ENCODE measurements at places on chromosomes 5 and 9. TPM values are rescaled to one million over a fixed set of nuclear protein-coding genes. Genes with fewer than 3 reads are reported as not detected.

The PLEKHG4B gene
- 4.3 TPM for total RNA-seq

The ZNF879 gene
- total RNA-seq, result 2.4 TPM

The FAM163B gene
- not detected for total RNA-seq

The TRIM41 gene
- total RNA-seq, result 10.6 TPM

The TMED7 gene
- 86.7 TPM for total RNA-seq

The LVRN gene
- total RNA-seq, result 0.58 TPM

GRCh38 chr9:111601237-111602018, 2.0 kb upstream of the PTGR1 start:
- no peak for DNase-seq

GRCh38 chr5:147547730-147548129, 37.9 kb upstream of the DPYSL3 start:
- DNase-seq, result no peak

DNA sequence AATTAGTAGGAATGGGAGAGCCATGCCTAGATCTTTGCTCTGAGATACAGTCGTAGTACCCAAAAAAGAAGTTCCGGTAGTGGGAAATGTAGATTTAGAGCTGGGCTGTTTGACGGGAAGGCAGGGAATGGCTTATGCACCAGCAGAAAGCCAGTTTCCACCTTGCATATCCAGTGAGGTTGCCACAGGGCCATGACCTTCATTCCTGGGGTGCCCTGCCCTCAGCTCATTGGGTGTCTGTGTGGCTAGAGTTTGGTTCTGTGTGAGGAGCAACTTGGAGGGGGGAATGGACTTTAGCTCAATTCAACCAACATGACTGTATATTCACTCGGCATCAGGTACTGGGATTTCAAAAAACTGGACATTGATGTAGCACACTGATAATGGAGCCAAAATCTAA, 300.1 kb downstream of the MLLT3 start:
- DNase-seq, result no peak

DNA sequence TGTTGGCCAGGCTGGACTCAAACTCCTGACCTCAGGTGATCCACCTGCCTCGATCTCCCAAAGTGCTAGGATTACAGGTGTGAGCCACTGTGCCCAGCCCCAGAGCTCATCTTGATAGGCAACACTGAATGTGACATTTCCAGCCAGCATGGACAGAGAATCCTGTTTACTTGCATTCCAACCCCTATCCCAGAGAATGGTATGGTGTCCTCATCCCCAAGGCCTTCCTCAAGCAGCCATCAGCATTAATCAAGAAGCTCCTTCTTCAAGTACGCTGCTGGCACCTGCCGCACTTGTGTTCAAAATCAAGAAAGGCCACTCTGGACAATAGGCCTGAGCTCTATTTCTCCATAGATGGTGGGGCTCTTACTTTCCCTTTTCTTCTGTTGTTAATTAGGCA, 40.2 kb downstream of the STARD4 start:
- no peak for DNase-seq

DNA sequence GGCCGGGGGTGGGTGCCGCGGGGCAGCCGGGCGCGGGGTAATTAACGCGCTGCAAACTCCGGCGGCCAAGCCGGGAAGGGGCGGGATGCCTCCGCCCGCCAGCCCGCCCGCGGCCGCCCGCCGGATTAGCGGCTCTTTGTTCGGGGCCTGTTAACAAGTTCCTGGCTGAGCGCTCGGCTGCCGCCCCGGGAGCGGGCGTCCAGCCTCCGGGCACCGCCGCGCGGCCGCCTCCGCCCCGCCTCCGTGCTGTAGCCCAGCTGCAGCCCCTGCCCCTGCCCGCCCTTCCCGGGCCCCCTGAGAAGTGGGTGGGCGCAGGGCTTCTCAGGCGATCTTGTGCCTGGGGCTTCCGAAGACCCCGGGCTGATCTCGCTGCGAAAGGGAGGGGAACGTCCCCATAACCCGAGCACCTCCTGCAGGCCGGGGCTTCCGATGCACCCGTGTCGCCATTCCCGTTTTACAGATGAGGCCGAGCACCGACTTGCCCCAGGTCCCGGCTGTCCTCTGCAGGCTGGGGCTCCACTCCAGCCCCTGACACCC, 7.5 kb downstream of the UNC5A start:
- no peak for DNase-seq

DNA sequence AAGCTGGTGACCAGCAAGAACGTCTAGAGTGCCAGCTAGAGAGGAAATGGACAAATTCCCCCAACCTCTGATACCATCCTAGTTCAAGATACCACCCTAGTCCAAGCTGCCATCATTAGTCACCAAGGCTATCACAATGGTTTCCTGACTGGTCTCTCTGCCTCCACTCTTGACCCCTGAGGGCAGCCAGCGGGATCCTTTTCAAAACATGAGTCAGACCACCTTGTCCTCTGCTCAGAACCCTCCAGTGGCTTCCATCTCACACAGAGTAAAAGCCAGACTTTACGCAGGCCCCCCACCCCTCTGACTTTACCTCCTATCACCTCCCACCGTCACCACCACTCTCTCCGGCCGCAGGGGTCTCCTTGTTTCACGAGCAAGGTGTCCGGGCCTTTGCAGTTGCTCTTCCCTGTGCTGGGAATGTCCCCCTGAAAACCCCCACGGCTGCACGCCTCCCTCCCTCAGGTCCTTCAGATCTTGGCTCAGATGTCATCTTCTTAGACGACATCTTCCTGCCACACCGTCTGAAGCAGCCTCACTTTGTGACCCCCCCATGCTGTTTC, 42.2 kb upstream of the FBXW11 start:
- DNase-seq, result no peak

- DNase-seq, result no peak
Observed at GRCh38 chr5:71946343-71947030, 160.8 kb upstream of the MAP1B start.

DNA sequence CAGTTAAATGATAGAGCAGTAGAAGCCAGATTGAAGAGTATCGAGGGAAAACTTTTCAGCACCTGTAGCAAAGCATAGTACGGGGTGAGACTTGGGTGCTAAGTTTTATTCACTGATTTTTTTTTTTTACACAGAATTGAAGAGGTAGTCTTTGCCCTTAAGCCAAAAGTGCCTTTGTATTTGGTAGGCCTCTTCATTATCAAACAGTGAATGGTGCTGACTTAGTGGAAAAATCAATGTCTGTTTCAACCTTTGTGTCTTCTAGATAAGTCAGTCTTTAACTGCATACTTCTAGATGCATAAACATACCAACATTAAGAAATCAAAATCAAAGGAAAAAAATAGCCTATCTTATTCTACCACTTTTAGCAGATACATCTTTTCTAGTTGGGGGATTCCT, 13.7 kb downstream of the RNF14 start:
- no peak for DNase-seq

DNA sequence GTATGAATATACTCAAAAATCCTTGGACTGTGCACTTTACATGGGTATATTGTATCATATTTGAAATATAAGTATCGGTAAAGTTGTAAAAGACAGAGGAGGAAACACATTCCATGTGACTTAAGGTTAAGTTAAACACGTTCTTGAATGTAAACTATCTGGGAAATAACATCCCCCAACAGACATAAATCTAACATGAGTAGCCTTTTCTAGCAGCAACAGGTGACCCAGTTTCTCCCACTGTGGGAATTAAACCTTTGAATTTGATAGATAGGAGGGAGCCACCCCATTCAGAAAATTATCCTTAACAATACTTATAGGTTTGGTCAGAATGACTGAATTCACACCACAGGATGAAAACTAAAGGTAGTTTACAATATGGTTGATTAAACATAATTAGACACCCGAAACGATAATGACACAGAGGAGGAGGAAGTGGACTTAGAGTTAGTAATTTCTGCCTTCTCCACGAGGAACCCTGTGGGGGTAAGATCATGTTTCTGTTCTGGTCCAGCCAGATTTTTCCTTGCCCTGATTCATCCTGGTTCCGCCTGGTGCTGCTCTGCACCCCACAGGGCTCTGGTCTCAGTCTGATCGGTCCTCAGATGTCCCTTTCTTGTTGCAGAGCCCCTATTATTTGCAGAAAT, 84.6 kb upstream of the DNAH5 start:
- DNase-seq, result no peak
